Activated CD4-positive, alpha-beta memory T cell treated with anti-CD3 and anti-CD28 coated beads for 36 hours (primary cell): ENCODE measurements at places on chromosomes 7 and 10.

- peak; percentile 76 for DNase-seq
Observed at GRCh38 chr10:132588301-132589013, 50.9 kb downstream of the INPP5A start.

GRCh38 chr7:68474661-68475216, 1123.5 kb upstream of the AUTS2 start:
- no peak for DNase-seq

GRCh38 chr7:117132321-117133120, 179.2 kb downstream of the ST7 start:
- no peak for DNase-seq

DNA sequence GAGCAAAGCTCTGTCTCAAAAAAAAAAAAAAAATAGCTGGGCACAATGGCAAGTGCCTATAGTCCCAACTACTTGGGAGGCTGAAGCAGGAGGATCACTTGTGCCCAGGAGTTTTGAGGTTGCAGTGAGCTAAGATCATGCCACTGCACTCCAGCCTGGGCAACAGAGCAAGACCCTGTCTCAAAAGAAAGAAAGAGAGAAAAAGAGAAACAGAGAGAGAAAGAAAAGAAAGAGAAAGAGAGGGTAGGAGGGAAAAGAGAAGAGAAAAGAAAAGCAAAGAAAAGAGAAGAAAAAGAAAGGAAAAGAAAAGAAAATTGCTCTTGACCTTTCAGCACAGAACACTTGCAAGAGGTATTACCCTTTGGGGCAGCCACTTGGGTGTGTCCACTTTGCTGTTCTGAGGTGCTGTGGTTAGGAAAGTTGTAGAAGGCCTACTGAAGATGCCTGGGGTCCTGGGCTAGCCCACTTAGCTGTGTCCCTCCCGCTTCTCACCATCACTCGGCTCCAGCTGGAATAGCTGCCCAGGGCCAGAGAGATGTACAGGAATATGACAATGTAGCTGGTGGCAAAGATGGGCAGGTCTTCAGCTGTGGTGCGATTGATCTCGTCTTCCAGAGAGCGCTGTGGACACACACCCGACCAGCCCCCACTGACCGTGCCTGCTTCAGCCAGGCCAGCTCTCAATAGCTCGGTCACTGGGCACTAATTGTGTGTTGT, 5.6 kb downstream of the NPC1L1 start:
- no peak for DNase-seq

GRCh38 chr7:31788883-31789680, 102.1 kb downstream of the PPP1R17 start:
- no peak for DNase-seq

- DNase-seq = no peak
Observed at GRCh38 chr7:545470-545869, 25.8 kb upstream of the PDGFA start.

DNA sequence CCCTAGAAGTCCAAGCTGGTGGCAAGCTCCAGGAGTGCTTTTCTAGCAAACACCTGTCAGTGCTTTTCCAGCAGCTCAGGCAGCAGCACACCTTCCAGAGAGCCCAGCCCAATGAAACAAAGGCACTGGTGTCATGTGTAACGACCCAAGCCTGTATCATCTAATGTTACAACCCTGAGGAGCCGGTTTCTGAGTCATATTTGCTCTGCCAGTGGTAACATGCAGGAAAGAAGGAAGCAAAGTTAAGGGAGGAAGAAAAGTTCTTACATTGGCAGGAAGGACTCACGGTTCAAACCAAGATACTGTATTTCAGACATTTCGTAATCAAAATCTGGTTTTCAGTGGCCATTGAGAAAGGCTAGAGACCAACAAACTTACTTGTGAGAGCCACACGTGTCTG, at the start of gene ANKRD22:
Gene ANKRD22 (minus strand): TSS at position 139 of the 400 bp plus-strand sequence. CDS start 237 bp downstream, outside the sequence.
- DNase-seq = no peak

DNA sequence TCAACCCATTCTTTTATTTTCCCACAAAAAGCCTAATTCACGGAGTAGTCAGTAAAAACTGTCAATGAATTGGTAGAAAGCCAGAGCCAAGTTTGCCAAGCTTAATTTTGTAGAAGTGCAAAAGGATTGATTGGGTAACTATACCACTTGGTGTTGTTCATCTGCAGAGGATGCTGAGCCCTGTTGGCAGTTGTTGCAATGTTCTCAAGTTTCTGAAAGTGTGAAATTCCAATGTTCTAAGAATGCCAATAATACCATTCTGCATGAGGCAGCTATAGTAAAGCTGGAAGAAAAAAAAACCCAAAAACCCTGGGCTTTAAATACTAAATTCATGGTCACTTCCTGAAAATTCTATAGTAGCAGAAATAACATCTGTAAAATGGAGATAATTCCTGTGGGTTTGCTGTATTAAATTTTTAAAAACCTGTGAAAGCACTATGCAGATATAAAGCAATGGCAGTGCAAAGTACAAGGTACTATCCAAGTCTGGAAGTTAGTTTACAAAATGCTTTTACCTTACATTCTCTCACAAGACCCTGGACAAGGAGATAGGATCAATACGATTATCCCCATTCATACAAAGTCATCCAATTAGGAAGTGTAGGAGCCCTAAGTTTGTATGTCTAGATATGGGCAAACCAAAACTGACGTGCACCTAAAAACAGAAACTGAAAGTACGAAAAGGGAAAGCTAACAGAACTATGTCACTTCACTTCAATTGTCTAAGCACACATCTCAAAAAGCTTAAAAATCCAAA, 6.0 kb upstream of the PON1 start:
- DNase-seq = no peak

GRCh38 chr7:29142021-29142727, 4.2 kb downstream of the CPVL start:
- no peak for DNase-seq

DNA sequence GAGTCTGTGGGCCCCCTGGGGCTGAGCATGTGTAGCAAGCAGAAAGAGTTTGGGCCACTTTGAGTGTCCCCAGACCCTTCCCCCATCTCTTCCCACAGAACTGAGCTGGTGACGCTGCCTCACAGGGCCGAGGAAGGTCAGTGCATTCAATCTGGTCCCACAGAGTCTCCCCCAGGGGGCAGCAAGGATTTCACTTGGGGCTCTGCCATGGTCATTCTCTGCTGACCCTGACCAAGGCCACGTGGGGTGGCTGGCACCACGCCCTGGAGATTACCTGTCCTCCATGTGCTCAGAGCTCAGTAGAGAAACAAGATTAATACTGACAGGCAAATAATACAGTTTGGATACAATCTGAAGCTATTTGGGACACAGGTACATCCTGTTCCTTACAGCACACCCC, 30.2 kb downstream of the ADRA2A start:
- DNase-seq = no peak

DNA sequence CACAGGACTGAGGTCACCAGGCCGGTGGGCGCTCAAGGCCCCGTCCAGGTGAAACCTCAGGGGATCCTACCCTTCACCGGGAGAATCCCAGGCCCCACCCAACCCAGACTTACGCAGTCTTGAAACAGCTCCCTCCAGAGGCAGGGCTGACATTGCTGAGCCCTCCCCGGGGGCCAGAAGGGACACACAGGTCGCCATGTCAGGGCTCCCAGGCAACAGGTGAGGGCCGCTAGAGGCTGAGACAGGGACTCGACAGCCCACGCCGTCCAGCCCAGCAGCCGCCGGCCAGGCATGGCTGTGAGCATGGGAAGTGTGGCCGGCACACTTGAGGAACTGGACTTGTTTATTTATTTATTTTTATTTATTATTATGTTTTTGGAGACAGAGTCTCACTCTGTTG, 10.3 kb downstream of the MICALL2 start:
- no peak for DNase-seq

DNA sequence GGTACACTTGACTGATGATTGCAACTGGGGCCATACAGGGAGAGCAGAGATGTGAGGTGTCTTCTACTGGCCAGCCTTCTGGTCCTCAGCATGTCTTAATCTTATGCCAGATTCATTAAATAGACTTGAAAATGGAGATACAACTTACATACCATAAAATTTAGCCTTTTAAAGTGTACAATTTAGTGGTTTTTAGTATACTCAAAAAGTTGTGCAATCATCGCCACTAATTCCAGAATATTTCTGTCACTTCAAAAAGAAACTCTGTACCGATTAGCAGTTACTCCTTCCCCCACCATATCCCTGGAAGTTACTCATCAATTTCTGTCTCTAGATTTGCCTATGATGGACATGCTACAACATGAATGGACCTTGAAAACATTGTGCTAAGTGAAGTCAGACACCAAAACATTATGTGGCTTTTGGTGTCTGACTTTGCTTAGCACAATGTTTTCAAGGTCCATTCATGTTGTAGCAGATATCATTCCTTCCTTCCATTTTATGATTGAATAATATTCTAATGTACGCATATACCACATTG, 53.0 kb downstream of the SH2D4B start:
- DNase-seq = no peak

GRCh38 chr7:7119729-7120128, 62.6 kb upstream of the C1GALT1 start:
- DNase-seq = no peak

DNA sequence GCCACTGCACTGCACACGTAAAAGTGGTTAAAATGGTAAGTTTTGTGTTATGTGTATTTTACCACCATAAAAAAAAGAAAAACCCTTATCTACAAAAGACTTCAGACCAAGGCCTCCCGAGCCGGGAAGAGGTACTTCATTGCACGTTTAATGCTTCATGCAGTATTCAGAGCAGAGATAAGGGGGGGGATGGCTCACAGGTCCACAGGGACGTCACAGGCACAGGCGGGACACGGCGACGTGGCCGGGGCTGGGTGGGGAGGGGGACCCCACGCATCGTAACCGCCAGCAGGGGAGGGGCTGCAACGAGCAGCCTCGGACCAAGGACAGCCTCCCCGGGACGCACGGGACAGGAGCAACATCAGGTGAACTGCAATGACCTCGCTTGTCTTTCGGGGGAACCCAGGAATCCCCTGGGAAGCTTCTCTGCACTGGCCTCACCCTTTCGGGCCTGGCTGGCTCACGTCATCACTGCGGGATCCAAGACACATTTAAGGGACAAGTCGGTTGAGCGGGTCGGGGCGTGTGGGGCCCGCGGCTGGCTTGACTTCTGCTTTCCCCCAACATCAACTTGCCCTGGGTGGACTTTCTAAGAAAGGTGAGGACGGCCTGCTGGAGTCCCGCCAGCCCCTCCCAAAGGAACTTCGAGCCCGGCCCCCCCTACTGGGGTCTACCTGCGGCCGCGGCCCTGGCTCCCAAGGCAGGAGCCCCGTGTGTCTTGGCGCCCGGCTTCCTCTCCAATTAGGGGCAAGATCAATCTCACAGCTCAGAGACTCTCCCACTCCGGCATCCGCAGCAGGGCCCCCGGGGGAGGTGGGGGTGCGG, 29.6 kb upstream of the PDGFA start:
- DNase-seq = no peak

GRCh38 chr7:21580073-21580521, 37.3 kb downstream of the DNAH11 start:
- no peak for DNase-seq

GRCh38 chr7:121019018-121019417, 30.5 kb downstream of the CPED1 start:
- no peak for DNase-seq

DNA sequence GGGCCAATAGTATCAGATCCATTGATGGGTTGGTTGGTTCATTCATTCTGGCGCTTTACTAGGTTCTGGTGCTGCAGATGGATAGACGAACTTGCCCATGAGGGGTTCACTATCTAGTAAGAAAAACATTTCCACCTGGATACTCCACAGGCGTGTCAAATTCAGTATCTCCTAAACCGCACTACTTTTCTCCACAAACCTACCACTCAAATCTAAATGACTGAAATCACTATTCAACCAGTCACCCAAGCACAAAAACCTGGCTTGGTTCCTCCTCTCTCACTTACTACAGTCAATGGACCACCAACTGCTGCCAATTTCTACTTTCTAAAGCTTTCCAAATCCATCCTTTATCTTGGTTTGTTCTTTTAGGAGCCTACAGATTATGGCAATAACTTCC, 572 bp downstream of the AGK start:
- DNase-seq = no peak

GRCh38 chr7:155722936-155723335, 78.5 kb downstream of the RBM33 start:
- DNase-seq = no peak

GRCh38 chr7:4561795-4562194, 120.3 kb upstream of the FOXK1 start:
- DNase-seq = no peak

DNA sequence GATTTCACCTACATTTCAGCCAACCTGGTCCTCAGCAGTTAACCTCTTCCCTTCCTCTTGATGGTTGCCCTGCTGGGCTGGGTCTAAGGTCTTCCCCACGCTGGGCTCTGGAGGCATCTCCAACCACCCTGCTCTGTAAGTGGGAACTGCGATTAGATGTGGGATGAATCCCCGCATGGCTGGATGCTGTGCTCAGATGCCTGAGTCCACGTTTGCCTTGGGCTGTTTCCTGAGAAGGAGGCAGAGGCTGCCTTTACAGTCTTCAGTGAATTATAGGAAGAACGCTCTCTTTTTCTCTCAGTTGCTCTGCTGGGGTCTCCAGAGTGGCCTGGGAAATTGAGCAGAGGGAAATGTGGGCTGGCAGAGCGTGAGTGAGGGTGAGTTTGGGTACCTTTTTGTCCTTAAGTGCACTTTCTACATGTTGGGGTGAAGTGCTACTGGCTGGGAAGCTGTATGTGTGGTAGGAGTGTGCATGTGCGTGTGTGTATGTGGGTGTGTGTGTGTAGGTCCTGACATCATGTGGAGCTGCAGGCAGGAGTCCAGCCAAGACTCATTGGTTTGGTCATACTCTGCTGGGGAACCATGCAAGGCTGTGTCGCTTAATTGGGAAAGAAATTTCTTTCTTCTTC, 1.5 kb downstream of the GIMAP8 start:
- DNase-seq = peak; percentile 67

DNA sequence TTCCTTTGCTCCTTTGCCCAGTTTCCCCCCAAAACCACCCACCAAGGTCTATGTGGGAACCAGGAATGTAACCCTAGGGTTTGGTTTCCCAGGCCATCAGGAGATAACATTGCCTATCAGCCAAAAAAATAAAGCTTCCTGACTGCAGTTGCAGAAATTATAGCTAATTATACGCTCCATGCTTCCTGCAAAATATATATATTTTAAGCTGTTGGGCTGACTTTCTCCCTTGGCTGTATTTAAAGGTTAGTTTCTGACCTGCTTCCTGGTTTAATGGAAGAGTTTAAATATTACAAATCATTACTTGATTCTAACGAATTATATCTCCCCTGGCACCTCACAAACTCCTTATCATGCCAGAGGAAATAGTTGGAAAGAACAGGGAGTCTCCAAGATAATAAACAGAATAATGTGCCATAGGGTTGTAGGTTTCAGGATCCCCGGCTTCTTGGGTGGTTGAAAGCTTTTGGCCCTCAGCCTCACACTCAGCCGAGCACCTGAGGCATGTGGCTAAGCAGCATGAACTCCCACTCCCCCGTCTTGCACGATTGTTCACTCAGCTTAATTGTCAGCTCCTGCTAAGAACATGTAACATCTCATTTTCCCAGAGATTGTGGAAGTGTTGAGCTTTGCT, 79.9 kb downstream of the FZD1 start:
- no peak for DNase-seq

DNA sequence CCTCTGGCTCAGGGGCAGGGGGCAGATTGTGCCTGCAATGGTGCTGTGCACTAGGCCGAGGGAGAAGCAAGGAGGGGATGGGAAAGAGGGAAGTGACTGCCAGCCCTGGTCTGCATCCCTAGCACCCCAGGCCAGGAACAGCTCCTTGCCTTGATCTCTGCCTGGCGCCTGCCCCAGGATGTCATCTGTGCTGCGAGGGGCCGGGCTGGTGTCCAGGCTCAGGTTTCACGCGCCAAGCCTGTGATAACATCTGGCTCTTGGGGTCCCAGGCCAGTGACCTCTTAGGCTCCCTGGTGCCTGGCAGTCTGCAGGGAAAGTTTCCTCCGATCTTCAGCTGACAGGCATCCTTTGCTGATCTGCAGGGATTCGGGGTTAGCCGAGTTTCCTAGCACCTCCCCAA, 193.5 kb upstream of the GPR26 start:
- DNase-seq = no peak

- no peak for DNase-seq
Observed at GRCh38 chr7:31096877-31097258, 44.8 kb downstream of the ADCYAP1R1 start.
